AG04449 (cell line): ENCODE measurements at places on chromosomes 7 and 10.

DNA sequence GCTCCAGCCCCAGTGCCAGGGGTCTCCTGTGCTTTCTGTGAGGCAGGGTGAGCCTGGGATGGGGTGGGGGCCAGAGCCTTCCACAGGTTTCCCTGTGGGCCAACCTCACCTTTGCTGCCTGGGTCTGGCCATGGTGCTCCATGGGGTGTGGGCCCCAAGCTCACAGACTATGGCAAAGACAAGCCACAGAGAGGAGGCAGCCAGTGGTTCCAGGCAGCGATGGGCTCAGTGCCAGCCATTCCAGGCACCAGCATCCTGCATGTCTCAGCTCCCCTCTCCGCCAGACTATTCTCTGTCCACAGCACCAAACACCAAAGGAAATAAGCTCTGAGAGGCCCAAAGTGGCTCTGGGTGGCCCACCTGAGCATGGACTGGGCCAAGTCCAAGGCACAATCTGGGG lies 133.5 kb downstream of the PTPN20 start:
- no peak for DNase-seq

DNA sequence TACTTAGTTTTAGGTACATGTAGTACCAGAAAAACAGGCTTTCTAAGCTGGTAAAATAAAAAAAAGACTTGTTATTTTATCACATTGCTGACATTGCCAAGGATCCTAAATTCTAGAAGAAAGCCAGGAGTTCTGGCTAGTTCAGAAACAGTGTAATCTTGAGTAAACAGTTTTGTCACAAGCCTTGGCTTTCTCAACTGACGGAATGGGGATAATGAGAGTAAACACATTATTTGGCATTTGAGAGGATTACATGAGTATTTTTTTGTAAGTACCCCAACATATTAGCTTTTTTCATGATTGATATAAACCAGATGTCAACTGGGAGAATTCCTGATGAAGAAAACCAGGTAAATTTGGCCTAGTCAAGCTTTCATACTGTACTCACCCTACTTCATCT lies 269.8 kb downstream of the SORCS1 start:
- no peak for DNase-seq

- no peak for DNase-seq
Observed at GRCh38 chr10:12508165-12508564, 158.8 kb downstream of the CAMK1D start.

- DNase-seq: no peak
Observed at GRCh38 chr7:20157456-20157855, 59.7 kb downstream of the MACC1 start.

- DNase-seq: no peak
Observed at GRCh38 chr7:105000927-105001336, 13.1 kb upstream of the KMT2E start.

- DNase-seq: no peak
Observed at GRCh38 chr10:119269737-119270136, 62.4 kb downstream of the GRK5 start.

GRCh38 chr7:137418841-137419240 lies 75.3 kb upstream of the PTN start:
- no peak for DNase-seq

DNA sequence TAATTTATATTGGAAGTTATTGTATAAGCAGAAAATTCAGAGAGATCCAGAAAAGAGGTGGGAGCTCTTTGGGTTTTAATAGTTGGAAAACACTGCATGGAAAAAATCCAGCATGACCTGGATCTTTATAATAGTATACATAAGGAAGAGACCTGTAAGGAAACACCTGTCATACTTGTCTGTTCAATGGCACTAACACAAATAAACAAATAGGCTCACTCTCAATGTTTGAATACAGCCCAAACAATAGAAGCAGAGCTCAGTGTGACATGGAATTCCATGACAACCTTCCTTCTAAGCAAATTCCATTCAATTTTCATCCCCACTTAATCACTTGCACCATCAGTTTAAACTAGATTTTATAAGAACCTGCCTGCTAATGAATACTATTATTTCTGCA lies 31.7 kb downstream of the CISD1 start:
- DNase-seq: no peak

- DNase-seq: no peak
Observed at GRCh38 chr7:33885290-33886148, 19.8 kb upstream of the BMPER start.

DNA sequence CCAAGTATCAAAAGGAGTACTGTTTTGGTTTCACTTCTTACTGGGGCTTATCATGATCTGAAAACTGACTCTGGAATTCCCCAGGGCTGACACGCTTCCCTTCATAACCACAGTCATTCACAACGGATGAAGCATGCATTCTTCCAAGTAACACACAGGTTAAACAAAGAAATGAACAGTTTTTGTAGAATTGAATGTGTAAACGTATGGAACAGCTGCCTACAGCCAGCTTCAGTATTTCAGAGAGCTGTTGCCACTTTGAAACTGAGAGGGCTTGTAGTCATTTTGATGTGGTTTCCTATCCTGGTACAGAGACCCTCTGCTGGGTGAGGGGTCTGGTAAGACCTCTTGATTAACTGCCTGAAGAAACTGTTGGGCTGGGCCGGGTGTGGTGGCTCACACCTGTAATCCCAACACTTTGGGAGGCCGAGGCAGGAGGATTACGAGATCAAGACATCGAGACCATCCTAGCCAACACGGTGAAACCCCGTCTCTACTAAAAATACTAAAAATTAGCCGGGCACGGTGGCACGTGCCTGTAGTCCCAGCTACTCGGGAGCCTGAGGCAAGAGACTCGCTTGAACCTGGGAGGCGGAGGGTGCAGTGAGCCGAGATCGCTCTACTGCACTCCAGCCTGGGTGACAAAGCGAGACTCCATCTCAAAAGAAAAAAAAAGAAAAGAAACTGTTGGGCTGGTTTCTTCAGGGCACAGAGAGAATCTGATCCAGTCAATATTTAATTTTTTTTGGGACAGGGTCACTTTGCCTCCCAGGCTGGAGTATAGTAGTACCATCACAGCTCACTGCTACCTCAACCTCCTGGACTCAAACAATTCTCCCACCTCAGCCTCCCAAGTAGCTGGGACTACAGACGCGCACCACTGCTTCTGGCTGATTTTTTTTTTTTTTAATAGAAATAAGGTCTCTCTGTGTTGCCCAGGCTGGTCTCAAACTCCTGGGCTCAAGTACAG lies 4.7 kb downstream of the NFE2L3 start:
- DNase-seq: peak; percentile 74

DNA sequence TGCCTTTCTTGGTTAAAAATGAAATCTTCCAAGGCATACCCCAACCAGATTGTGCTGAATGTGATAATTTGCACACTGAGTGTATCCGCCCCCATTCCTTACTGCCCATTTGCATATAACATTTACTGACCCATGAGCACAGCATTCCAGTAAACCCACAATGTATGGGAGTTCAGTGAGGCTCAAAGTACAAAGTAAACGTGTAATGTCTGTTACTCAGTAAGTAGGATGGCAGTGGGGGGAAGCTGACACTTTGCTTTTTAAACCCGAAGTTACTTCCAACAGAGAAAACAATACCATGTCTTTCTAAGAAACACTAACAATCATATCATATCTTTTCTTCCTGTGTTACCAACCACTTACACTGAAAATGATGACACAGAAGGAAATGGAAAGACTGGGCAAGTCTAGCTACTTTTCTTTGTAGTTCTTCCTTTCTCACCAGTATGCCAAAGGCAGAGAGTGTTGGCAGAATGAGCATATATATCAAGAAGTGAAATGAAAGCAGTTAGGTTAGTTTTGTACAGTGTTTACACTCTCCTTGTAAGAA lies 27.1 kb upstream of the SOSTDC1 start:
- no peak for DNase-seq

DNA sequence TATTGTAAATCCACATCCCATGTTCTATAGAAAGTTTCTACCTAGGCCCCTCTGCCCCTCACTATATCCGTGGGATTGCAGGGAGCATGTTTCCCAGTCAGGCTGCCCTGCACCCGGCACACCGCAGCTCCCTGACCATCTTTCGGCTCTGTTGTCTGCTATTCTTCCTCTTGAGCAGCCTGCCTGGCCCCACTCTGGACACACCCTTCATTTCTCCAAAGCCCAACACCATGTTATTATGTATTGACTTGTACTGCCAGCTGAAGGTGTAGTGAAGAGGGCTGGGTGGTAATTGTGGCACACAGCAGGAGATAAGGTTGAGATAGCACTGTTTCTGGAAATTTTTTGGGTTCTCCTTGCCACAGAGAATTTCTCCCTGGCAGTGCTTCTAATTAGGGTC lies 9.8 kb downstream of the LRMDA start:
- no peak for DNase-seq

- DNase-seq: no peak
Observed at GRCh38 chr10:70131560-70131937, 1.1 kb downstream of the AIFM2 start.

DNA sequence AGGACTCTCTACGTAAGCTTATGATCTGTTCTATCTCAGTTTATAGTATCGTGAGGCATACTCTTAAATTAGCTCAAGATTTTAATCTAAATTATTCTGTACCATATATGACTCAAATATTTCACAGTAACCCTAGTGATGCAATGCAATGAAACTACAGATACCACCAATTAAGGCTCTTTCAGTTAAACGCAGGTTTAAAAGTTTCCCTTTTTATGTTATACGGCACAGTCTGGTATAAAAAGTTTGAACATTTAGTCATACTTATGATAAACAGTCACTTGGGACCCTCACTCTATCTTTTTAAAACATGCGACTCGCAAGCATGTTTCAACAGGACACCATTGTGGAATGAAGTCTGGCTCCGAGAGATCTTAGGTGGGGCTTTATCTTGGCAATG lies 107.2 kb downstream of the CDK6 start:
- DNase-seq: no peak

DNA sequence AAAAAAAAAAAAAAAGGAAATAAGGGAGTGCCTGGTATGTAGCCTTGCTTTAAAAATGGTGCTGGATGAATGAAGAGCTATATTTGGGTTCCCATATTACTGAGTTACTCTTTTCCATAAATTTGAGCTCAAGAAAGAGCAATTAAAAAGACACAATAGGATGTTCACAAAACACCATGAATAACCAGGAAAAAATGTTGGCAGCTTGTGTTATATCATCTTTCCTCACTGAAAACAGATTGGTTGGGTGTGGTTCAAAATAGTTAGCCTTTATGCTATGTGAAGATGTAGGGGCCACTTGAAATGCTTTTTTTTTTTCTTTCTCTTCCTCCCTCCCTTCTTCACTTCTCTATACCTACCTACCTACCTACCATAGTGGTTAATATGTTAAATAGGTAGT lies 256.9 kb downstream of the STK31 start:
- no peak for DNase-seq

DNA sequence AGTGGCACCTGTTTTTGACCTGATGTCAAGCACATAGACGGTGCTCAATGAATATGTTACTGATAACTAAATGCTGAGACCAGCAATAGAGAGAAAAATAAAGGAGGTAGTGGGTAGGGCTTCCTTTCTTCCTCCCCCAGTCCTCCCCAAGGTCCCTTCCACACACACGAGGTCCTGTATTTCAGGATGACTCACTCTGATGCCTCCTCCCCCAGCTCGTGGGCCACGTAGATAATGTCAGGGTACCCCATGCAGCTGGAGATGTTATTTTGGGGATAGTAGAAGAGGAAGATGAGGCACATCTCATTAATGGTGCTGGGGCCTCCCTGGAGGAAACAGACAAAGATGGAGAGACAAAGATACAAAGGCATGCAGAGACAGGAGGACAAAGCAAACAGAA lies 17.3 kb downstream of the PRSS58 start:
- DNase-seq: no peak

DNA sequence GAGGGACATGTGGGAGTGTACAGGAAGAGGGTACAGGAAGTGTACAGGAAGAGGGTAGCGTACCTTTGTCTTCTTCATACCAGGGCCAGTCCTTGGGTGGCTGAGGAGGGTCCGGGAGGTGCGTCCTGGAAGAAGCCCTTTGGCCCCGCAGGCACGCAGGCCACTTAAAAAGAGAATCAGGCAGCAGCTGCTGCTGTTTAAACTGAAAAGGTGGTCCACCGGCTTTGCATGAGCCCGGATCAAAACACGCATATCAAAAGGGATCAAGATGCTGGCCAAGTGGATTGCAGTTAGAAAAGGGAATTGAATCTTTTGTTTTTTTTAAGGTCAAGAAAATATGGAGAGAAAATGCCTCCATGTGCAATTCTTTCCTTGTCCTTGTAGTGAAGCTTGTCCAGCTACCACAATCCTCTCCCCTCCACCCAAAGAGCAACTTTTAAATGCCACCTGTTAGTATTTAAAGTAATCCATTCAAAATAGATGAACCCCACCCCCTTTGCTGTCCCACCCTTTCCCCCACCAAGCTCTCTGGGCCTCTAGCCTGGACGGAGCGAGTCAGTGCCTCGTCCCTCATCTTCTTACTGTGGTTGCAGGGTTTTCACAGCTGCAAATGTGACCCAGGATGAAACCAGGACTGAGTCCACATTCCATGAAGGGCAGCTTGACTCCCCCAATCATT lies 142.8 kb downstream of the GLCCI1 start:
- DNase-seq: no peak

DNA sequence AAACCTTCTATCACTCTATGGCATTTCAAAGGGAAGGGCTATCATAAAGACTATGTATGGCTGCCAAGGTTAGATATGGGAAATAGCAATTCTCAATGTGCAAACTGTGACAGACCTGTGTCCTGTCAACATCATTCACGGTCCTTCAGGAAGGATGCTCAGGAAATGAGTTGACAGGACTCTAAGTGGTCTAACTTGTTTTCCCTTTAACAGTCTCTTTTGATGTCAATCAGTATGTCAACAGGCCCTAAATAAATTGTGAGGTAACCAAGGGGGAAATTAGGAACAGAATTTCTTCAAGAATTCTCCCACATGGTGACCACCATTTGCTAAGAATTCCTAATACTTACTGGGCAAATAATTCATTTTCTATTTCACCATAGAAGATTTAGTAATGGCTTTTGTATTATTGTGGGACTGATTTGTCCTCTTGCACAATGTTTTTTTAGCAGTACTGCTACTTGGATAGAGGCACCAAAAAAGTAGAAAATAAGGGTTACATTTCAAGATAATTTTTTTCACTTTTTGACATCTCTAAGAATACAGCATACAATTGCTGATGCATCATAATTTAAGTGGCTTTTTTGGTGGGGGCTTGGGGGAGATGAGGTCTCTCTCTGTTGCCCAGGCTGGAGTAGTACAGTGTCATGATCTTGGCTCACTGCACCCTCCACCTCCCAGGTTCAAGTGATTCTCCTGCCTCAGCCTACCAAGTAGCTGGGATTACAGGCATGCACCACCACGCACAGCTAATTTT lies 275.8 kb downstream of the CACNA2D1 start:
- no peak for DNase-seq
